CD8-positive, alpha-beta T cell (primary cell): ENCODE measurements at places on chromosomes 1 and 21.
A peak's percentile ranks its signal among the peaks of the same experiment; 100 is the strongest.

DNA sequence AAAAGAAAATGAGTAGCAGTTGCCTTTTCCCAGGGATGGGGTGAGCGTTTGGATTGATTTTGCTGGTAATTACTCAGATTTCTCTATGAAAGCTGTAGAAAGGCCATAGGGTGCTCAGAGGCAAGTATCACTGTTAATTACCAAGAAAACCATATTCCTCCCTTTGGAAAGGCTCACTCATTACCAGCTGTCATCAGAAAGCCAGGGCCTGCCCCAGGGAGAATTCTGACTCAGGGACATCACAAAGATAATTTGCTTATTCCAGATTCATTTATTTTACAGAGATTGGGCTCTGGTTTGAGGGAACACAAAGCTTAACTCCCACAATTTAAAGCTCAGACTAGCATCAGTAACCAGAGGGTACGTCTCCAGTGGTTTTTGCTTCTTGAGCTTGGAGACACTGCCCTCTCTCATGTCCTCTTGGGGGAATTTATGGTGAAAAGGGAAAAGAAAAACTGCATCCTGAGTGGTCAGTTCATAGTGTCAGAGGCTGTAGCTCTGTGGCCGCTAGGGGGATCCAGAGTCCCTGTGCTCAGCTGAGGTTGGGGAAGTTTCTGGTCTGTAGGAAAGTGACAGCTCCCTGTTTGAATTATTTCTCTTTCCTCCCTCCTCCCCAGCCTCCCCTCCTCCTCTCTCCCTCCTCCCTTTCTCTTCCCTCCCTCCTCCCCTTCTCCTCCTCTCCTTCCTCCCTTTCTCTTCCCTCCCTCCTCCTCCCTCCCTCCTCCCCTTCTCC, 204.3 kb downstream of the KCNJ6 start:
- no peak for DNase-seq

GRCh38 chr1:182229921-182230491, 161.6 kb downstream of the GLUL start:
- no peak for DNase-seq

- DNase-seq, result no peak
Measured at GRCh38 chr1:92754000-92754718, 30.7 kb downstream of the EVI5 start.

- DNase-seq, result no peak
Measured at GRCh38 chr1:160064746-160065145, 5.2 kb downstream of the KCNJ10 start.

DNA sequence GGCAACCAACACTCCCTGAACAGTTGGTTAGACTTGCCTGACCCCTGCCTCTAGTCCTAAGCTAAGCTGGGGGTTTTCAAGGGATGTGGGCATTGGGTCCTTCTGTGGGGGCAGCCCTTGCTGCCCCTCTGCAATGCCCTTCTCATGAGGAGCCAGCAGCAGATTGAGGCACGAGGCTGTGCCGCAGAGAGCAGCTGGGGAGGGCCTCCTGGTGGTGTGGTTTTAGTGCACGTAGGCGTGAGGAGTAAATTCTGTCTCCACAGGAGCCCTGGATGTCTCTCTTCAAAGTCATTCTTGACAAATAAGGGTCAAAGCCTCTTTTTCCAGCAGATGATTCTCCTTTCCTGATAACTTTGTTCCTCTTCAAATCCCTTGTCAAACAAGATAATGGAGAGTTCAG, 31.8 kb upstream of the KLHDC7A start:
- DNase-seq, result no peak

- no peak for DNase-seq
Measured at GRCh38 chr1:151831256-151831591, 378 bp downstream of the RORC start.

- no peak for DNase-seq
Measured at GRCh38 chr1:214504330-214504729, 47.1 kb downstream of the PTPN14 start.

- DNase-seq, result no peak
Measured at GRCh38 chr1:201311356-201312011, 28.2 kb downstream of the PKP1 start.

DNA sequence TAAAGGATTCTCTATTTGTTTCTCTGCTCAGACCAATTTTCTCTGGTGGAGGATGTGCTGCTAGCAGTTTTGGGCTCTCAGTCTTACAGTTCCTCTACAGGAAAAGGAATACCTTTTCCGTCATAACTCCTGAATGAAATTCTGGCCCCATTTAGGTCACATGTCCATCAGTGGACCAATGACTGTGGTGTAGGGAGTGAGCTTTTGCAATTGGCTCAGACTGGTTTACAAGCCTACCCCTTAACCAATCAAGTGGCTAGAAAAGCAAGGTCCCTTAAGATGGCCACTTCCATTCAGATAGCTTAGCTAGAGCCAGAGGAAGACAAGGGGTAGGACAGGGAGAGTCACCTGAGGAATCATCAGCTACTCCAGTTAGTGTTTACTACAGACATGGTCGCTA, 16.4 kb upstream of the ZNF281 start:
- DNase-seq, result no peak

GRCh38 chr1:239155466-239156091, 230.8 kb upstream of the CHRM3 start:
- no peak for DNase-seq

GRCh38 chr1:41255978-41256377, 13.9 kb upstream of the SCMH1 start:
- no peak for DNase-seq

DNA sequence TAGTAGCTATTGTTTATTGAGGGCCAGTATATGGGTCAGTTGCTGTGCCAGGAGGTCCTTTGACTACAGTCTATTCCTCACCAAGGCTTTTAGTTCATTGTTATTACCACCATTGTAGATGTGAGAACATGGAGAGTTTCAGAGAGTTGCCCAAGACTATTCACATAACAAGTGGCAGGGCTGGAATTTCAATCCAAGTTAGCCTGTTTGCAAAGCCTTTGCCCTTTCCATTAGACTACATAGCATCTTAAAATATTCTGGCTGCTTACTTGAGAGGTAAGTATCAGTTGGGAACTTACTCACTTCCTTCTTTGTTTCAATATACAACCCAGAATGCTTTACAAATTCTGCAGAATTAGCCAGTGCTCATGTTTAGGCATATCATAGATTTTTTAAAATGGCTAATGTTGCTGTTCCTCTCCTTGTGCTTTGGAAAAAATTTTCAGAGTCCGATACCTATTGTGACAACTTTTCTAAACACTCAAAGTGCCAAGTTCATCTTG, 141.2 kb downstream of the FGGY start:
- DNase-seq, result no peak

GRCh38 chr1:53141487-53142055, 867 bp downstream of the SLC1A7 start:
- no peak for DNase-seq

DNA sequence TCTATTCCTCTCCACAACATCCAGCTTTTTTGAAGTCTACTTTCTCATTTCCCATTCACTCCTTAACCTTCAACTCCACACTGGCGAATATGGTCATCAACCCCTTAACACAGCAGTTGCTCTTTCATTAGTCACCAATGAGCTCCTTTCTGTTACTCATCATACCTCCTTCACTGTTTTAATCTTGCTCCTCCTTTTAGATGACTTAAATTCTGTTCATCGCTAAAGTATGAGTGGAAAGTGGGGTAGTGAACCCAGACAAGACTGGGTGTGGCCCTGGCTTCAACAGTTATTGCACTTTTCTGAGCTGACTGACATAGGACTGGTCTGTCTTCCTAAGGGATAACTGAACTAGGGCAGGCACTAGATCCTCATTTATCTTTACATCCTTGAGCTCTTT, 51.3 kb downstream of the AKT3 start:
- DNase-seq, result no peak

DNA sequence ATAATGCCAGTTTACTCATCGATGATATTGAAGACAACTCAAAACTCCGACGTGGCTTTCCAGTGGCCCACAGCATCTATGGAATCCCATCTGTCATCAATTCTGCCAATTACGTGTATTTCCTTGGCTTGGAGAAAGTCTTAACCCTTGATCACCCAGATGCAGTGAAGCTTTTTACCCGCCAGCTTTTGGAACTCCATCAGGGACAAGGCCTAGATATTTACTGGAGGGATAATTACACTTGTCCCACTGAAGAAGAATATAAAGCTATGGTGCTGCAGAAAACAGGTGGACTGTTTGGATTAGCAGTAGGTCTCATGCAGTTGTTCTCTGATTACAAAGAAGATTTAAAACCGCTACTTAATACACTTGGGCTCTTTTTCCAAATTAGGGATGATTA, 13.7 kb downstream of the GGPS1 start:
- no peak for DNase-seq

DNA sequence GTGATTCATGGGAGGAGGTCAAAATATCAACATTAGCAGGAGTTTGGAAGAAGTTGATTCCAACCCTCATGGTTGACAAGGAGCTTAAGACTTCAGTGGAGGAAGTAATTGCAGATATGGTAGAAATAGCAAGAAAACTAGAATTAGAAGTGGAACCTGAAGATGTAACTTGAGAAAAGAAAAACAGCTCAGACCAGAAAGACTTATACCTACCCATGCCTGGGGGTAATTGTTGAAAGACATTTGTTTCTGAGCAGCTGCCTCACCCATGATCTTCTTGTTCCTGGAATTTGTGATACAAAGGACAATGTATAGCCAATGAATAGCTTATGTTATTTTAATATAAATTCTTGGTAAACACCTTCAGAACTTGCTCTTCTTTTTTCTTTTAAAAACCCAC, 128.6 kb downstream of the LRIG2 start:
- DNase-seq, result no peak

DNA sequence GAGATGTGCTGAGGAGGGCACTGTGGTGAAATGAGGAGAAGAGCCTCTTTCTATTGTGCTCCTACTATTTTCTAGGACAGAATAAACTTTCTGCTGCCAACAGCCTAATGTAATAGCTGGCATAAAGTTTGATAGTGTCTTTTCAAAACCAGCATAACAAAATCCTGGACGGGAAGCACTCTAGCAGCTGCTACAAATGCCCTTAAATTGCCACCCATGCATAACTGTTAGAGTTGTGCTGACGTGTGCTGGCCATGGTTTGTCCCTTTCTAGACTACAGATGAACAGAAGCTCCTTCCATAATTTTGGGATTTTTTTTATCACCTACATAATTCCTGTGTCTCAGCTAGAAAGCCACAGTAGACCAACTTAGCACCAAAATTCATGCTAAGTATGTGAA, 88.5 kb upstream of the DEPDC1 start:
- DNase-seq, result no peak

- no peak for DNase-seq
Measured at GRCh38 chr1:12158357-12159092, 8.3 kb upstream of the TNFRSF1B start.

DNA sequence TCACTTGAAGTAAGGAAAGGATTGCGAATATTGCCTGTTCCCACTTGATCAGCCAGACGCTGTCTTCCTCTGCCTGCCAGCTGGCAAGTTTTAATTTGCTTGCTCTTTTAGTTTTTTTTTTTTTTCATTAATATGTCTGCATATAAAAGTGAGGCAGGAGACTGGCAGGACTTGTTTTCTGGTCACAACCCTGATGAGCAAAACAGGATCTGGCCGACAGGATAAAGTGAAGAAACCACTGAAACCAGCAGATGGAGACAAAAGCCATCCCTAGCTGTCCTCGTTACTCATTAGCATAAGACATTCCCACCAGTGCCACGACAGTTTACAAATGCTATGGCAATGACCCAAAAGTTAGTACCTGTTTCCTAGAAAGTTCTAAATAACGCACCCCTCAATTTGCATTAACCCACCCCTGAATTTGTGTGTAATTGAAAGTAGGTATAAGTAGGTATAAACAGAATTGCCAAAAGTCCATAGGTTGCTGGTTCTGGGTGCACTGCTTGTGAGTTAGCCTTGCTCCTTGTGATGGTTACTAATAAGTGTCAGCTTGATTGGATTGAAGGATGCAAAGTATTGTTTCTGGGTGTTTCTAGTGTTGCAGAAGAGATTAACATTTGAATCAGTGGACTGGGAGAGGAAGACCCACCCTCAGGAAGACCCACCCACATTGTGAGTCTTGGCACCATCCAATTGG, 60.8 kb downstream of the ZNF684 start:
- DNase-seq, result no peak

GRCh38 chr1:116122955-116123757, 12.0 kb downstream of the MAB21L3 start:
- no peak for DNase-seq

GRCh38 chr1:33270379-33270778, 14.1 kb downstream of the ZNF362 start:
- DNase-seq, result no peak

- DNase-seq, result no peak
Measured at GRCh38 chr1:118842452-118843201, 145.5 kb downstream of the TBX15 start.

DNA sequence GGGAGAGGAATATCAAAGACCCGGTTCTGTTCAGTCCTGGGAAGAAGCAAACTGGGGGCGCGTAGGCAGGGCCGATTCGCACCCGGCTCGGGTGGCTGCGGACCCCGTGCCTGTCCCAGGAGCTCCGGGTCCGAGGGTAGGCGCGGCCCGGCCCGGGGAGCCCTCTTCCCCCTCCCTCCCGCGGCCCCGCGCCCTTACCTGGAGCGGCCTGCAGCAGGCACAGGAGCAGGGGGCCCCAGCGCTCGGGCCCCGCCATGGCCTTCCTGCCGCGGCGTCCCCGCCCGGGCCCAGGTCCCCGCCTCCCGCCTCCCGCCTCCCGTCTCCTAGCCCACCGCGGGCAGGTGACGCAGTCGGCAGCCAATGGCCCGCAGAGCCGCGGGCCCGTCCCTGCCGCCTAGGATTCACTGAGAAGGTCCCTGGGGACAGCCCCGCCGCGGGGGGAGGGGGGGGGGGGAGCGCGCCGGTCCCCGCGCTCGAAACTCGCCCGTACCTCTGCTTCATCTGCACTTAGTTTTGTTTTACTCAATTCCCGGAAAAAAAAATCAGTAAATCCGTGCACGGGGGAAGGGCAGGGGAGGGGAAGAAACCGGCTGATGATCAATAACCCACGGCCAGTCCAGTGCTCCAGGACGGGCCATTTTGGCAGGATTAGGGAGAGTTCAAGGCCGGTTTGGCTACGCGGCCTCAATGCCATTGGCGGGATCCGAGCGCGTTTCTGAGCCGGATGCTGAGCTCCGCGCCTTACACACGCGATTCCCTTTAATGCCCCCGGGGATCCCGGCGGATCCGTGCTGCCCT, at the start of gene IFNLR1:
TSS of gene IFNLR1 (minus strand) at position 297 of the 798 bp plus-strand sequence. CDS start at position 256, 41 bp downstream.
- DNase-seq, result peak; percentile 22

GRCh38 chr1:66998972-66999371, 55.0 kb downstream of the SLC35D1 start:
- no peak for DNase-seq

GRCh38 chr1:28437264-28437923, 67.9 kb downstream of the PHACTR4 start:
- no peak for DNase-seq
